SJCRH30 (cell line): ENCODE measurements at places on chromosomes 12 and 14.

DNA sequence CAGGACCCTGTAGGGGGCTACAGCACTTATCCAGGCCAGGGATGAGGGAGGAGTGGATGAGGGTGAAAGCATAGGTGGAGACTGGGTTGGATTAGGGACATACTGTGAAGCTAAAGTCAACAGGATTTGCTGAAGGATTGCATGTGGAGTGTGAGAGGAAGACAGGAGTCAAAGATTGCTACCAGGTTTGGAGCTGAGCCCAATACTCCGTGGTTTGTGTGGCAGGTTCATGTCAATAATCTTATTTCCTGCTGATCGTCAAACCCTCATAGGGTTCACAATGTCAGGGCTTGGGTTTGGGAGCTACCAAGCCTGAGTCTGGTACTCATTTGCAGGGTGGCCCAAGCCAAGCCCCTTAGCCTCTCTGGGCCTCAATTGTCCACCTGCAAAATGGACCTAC is 77.1 kb upstream of the PLXNC1 start:
- no peaks in the 10 kb centered on the region for H3K4me1 ChIP-seq
- no peak for DNase-seq
- no peak overlapping the region for H3K27ac ChIP-seq
- H3K4me3 ChIP-seq, result no peak overlapping the region

- no peaks in the 10 kb centered on the region for H3K27me3 ChIP-seq
- H3K27ac ChIP-seq, result peak overlapping the region; percentile 96
- peak; percentile 87 for DNase-seq
- peaks cover 19% of the 10 kb centered on the region for H3K4me1 ChIP-seq
Measured at GRCh38 chr12:53006810-53007309, 604 bp downstream of the EIF4B start.

DNA sequence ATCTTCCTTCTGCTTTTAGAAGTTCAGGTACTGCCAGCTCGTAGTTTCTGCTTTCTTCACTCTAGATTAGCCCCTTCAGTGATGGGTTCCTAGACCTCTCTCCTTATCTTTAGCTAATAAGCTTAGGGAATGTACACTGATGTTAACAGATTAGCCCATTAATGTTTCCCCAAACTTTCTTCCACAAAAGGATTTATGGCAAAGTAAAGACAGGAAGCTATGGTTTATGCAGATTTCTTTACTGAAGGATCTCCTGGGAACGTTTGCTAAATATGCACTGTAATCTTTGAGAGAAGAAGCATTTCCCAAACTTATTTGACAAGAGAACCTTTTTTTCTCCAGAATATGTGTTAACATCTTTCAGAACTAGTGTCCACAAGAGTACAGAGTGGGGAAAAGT is 4.2 kb downstream of the SOCS4 start:
- peaks cover 29% of the 10 kb centered on the region for H3K36me3 ChIP-seq
- no peak overlapping the region for H3K27ac ChIP-seq
- no peaks in the 10 kb centered on the region for H3K27me3 ChIP-seq
- H3K4me3 ChIP-seq, result no peak overlapping the region

DNA sequence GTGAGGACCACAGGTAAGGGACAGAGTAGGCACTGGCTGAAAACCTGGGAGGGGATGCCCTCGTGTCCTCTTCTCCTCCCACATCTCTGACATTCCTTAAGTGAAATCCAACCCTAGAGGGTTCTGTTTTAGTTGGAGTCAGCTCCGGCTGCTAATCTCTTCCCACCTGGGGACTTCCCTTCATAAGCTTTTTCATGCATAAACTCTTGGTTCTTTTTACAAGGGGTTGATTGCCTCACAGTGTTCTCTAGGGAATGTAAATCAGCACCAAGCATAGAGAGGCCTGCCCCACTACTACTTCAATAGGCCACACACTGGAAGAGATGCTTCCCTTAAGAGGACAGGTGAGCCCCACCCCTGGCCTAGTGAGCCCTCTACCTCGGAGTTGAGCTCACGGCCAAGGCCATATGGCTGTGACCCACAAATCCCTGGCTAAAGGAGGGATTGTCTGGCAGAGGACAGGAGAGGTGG is 3.2 kb upstream of the SYNDIG1L start:
- H3K4me3 ChIP-seq, result no peak overlapping the region
- H3K4me1 ChIP-seq, result no peaks in the 10 kb centered on the region
- H3K27ac ChIP-seq, result no peak overlapping the region
- peaks cover 6% of the 10 kb centered on the region; the same call in 1 of the 2 replicates for H3K27me3 ChIP-seq
- no peaks in the 10 kb centered on the region for H3K36me3 ChIP-seq

- DNase-seq, result no peak
- H3K4me3 ChIP-seq, result peak overlapping the region; percentile 99
- H3K36me3 ChIP-seq, result no peaks in the 10 kb centered on the region
- no peaks in the 10 kb centered on the region for H3K4me1 ChIP-seq
- H3K27ac ChIP-seq, result peak overlapping the region; percentile 89
Measured at GRCh38 chr12:100141666-100141997, 1.0 kb downstream of the BLTP3B start.

- H3K36me3 ChIP-seq, result no peaks in the 10 kb centered on the region
- H3K4me1 ChIP-seq, result no peaks in the 10 kb centered on the region
- H3K4me3 ChIP-seq, result no peak overlapping the region
- no peak for DNase-seq
- H3K27ac ChIP-seq, result no peak overlapping the region
- H3K27me3 ChIP-seq, result no peaks in the 10 kb centered on the region
Measured at GRCh38 chr14:65137648-65138307, 35.5 kb upstream of the MAX start.

DNA sequence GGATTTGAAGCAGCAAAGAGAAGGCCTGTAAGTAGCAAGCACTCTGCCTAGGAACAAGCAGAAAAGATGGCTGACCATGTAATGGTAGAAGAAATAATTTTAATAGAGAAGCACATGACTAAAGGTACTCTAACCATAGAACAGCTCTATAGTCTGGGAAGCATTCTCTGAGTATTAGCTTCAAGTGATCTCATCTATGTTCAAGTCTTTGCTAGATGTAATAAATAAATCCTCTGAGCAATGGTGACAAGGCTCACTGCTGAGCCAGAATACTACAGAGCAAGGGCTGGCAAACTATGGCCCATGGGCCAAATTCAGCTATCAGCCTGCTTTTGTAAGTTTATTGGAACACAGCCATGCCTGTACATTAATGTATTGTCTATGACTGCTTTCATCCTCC is 84.8 kb downstream of the PEBP1 start:
- H3K36me3 ChIP-seq, result no peaks in the 10 kb centered on the region
- DNase-seq, result no peak
- H3K4me3 ChIP-seq, result no peak overlapping the region

- peaks cover 9% of the 10 kb centered on the region for H3K4me1 ChIP-seq
- no peaks in the 10 kb centered on the region for H3K36me3 ChIP-seq
- no peaks in the 10 kb centered on the region for H3K27me3 ChIP-seq
- no peak overlapping the region for H3K4me3 ChIP-seq
- no peak for DNase-seq
Measured at GRCh38 chr12:53346491-53346890, 10.3 kb upstream of the SP7 start.

DNA sequence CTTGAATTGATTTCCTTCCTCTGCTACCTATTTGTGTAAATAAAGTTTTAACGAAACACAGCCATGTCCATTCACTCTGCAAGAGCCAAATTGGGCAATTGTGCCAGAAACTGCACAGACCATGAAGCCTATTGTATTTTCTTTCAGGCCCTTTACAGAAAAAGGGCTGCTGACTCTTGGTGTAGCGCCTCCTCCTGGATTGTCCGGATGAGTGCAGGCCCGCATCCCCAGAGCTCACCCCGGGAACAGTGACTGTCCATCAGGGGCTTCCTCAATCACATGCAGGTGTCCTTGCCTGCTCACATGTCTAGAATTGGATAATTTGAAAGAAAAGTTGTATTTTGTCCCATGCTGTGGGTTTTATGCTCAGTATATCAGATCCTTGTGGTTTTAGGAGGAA is 1282.2 kb downstream of the AACS start:
- no peak overlapping the region for H3K4me3 ChIP-seq
- H3K27me3 ChIP-seq, result no peaks in the 10 kb centered on the region
- no peak for DNase-seq
- H3K27ac ChIP-seq, result no peak overlapping the region
- H3K4me1 ChIP-seq, result no peaks in the 10 kb centered on the region

DNA sequence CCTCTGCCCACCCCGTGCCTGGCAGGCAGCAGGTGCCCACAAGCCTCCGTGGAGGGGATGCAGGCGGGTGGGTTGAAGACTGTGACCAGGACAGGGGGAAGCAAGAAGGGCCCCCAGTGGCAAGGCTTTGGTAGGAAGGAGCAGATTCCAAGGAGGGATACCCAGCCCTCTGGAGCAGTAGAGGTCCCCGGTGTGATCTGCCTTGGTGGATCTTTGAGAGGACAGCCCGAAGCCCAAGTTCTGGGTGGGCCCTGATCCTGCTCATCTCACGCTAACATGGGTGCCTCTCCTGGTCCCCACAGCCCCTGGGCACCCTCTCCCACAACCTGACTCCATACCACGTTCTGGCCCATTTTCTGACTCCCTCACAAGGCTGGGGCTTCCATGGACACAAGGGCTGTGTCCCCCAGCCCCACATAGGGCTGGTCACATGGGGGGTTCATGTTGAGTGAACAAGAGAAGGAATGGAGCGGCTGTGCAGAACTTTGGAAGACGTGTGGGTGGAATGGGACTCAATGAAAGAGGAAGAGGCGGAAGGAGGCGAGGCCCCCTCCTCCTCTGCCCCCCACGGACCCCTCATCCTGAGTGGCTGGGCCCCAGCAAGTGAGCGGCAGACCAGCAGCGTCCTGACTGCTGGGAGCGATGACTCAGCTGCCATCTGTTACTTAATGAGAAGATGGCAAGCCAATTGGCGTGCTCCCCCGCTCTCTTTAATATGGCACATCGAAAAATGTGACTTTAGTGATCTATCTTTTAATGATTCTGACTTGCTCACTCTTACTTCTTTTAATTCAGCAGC is 77.0 kb upstream of the BCL11B start:
- H3K4me1 ChIP-seq, result peaks cover 37% of the 10 kb centered on the region
- peak overlapping the region; percentile 17 for H3K27ac ChIP-seq
- DNase-seq, result peak; percentile 32
- no peaks in the 10 kb centered on the region for H3K36me3 ChIP-seq
- no peaks in the 10 kb centered on the region; the same call in 1 of the 2 replicates for H3K27me3 ChIP-seq

DNA sequence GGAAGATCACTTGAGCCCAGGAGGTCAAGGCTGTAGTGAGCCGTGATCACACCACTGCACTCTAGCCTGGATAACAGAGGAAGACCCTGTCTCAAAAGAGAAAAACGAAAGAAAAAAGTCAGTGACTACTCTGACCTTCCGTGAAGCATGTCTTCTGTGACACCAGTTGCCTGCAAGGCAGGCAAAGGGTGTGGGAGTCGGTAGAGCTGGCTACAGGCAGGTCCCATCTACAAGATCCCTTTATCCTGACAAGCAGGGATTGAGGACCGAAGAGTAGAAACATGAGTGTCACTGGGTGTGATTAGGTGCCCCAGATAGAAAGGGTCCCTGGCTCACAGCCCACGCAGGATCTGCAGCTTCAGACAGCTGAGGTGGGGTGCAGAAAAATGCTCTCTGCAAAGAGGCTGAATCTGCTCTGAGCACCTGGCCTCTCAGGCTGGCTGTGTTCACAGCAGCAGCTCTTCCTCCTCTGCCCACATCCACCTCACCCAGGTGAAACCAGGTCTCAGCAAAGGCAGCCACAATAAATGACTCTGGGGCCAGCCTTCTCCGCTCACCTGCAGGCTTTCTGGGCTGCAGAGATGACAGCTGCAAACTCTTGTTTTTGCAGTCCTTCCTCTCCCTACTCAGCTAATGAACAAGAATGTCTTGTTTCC is 28.6 kb upstream of the HSP90B1 start:
- H3K27ac ChIP-seq, result no peak overlapping the region
- no peak for DNase-seq
- H3K36me3 ChIP-seq, result no peaks in the 10 kb centered on the region
- no peak overlapping the region for H3K4me3 ChIP-seq
- 0 out of 2 replicates have a peak, but pooled peaks cover 4% of the 10 kb centered on the region for H3K4me1 ChIP-seq

DNA sequence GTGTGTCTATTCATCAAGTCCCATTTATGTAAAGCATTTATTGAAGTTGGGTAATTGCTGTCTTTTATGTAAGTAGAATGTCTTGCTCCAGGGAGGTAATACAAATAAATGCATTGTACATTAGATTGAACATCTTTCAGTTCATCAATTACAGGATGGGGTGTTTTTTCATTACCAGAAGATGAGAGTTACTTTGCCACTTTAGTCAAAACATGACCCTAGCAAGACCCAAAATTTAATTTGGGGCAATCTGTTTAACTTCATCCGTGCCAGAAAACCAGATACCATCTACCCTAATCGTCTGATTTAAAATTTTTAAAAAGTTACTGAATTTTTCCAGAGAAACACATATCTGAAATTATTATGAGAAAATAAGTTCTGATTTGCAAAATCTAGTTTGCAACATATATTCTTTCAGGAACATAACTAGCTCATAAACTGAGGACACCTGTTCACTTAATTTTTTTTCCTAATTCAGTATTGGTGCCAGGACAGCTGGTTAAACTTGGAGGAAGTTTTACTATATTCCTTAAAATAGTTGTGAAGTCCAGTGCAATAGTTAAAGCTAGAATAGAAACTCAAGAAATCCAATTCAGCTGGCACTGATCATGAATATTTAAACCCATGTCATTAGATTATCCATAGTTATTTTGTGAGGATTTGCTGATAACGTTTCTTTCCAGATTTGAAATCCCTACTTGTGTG is 114.5 kb downstream of the SRGAP1 start:
- H3K36me3 ChIP-seq, result no peaks in the 10 kb centered on the region
- H3K27ac ChIP-seq, result no peak overlapping the region
- no peak for DNase-seq
- H3K4me1 ChIP-seq, result no peaks in the 10 kb centered on the region; the same call in 1 of the 2 replicates
- no peaks in the 10 kb centered on the region for H3K27me3 ChIP-seq
- no peak overlapping the region for H3K4me3 ChIP-seq
